ENCODE measurements at places on chromosomes 4 and X.

DNA sequence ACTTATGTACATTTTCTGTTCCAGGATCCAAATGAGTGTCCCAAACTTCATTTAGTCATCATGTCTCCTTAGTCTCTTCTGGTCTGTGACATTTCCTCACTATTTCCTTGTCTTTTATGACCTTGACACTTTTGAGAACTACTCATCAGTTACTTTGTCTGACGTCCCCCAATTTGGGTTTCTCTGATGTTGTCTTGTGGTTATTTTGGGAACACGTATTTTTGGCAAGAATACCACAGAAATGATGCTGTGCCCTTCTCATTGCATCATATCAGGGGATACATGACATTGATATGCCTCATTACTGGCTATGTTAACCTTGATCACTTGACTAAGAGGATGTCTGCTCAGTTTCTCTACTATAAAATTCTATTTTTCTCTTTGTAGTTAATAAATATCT, 308.8 kb downstream of the ZNF674 start:
- no peak for DNase-seq

GRCh38 chr4:26753617-26754016, 107.0 kb upstream of the STIM2 start:
- no peak for DNase-seq

DNA sequence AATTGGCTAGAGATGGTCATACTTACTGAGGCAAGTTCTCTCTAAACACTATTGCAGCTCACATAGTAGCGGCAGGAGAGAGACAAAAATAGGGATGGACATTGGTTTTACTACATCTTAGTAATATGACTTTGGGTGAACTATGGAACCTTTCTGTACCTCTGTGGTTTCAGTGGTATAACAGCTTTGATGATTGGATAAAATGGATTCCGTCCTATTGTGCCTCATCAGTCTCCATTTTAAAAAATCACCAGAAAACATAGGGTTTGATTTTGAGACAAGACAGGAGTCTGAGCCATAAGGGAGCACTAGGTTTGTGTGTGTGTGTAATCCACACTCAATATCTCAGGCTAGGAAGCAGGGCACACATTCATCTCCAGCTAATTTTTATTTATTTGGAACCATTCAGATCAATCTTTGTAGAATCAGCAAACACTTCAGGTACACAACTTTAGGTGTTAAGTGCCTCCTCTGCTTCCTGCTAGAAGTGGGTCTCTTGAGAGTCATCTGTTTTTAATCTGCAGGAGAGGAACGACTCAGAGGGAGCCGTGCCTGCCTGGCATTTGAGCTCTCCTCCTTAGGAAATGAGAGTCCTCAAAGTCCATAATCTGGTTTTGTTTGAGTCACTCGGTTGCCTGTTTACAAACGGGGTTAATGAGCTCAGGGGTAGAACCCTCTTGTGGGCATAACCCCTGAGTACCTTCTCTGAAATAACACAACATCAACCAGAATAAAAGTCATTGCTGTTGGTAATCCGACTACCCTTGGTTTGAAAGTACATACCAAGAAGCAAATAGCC, 238.5 kb upstream of the BOD1L1 start:
- no peak for DNase-seq

DNA sequence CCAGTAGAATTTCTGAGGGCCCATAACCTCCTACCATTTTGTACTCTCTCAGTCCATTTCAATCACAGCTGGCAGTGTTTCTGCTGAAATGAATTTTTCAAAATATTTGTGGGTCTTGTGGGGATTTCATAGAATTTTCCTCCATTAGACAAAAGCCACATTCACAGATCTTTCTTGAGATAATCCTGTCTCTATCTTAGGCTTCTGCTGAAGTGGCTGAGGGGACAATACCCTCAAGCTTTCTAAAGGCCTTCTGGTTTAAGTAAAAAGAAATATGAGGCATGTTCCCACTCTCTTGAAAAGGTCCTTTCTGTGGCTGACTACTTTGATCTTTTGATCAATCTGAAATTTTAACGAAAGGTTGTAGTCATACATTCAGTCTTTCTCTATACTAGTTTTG, 1930.0 kb upstream of the AGA start:
- DNase-seq, result no peak

GRCh38 chrX:72568406-72569092, 4.1 kb downstream of the HDAC8 start:
- DNase-seq, result no peak

- DNase-seq, result no peak
These were observed 154.9 kb downstream of the PARM1 start for GRCh38 chr4:75087865-75088264.

DNA sequence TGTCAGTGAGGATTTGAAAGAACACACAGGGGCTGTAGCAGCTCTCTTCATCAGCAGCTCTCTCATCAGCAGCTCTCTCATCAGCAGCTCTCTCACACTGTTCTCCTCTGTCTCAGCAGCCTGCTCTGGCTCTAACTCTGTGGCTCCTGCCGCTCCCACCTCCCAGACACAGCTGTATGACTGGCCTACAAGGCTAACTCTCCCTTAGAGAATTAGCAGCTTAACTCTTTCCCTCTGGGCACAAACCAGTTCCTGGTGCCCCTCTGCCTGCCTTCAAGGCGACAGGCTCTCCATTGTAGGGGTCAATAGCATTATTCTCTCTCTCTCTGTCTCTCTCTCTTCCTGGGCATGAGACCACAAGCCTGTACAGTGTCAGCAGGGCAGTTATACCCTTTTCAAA, 385.6 kb upstream of the PCDH10 start:
- DNase-seq, result no peak

Data from stimulated activated CD4-positive, alpha-beta T cell treated with anti-CD3 and anti-CD28 coated beads, Interleukin-15, amount 100 ng/mL, for 48 hours (primary cell).